Calu3 (cell line): ENCODE measurements at places on chromosomes 16 and 17. TPM values are rescaled to one million over a fixed set of nuclear protein-coding genes. Genes with fewer than 3 reads are reported as not detected.

GRCh38 chr16:11586378-11586855 lies 302 bp downstream of the LITAF start:
- H3K27ac ChIP-seq = peak overlapping the region; percentile 98
- H3K4me3 ChIP-seq = peak overlapping the region; percentile 77
- peaks cover 64% of the 10 kb centered on the region for H3K36me3 ChIP-seq
- DNase-seq = no peak
- H3K27me3 ChIP-seq = no peaks in the 10 kb centered on the region
- peaks cover 40% of the 10 kb centered on the region for H3K4me1 ChIP-seq

DNA sequence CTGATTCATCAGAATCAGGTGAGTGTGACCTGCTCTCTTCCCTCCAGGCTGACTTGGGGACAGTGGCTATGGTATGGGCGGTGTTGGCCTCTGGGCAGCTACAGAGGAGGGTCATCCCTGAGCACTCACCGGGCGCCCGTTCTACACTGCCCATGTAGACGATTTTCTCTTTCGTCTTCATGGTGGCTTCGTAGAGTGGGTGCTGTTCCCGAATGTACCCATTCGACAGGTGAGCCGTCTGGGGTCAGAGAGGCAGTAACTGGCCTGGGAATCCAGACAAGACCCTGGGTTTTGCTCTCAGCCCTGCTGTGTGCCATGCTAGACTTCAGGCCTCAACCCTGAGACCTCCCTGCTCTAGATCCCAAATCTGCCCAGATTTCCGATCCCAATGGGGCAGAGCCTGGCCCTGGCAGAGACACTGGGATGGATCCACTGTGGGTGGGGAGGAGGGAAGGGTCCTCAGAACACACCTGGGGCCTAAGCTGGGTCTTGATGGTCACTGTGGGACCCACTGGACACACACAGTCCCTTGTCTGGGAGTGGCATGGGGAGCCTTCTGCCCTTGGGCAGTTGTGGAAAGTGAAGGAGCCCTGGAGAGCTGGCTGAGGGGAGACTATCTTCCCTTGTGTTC lies 13.2 kb downstream of the USP6 start:
- H3K4me3 ChIP-seq = no peak overlapping the region
- DNase-seq = no peak
- H3K4me1 ChIP-seq = no peaks in the 10 kb centered on the region
- no peaks in the 10 kb centered on the region for H3K36me3 ChIP-seq
- H3K27ac ChIP-seq = no peak overlapping the region

The CHD9 gene
- total RNA-seq = 61.8 and 69.5 TPM in 2 replicates

DNA sequence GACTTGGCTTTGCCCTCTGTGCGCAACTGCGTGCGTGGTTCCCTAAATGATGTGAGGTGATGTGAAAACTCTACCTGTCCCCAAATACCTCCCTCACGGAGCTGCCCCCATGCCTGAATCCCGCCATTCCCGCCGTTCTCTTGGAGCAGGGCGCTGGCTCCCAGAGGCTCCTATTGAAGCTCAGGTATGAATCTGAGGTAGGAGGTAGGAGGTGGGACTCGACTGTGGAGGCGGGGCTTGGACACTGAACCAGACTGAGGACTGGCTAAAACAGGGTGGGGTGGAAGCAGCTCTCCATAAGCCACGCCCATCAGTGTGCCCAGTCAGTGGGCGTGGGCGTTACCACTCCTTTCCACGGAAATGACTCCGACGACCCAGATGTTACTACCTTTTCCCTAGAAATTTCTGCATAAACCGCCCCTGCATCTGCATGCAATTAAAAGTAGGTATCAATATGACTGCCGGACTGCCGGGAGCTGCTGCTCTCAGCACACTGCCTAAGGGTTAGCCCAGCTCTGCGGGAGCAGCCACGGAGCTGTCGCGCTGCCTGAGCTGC lies 41.0 kb downstream of the FOXL1 start:
- no peaks in the 10 kb centered on the region for H3K4me1 ChIP-seq
- H3K27me3 ChIP-seq = no peaks in the 10 kb centered on the region
- no peak for DNase-seq
- no peaks in the 10 kb centered on the region for H3K36me3 ChIP-seq

The ZG16 gene
- not detected in 2 replicates for total RNA-seq

The KRT40 gene
- total RNA-seq = not detected in 2 replicates
